ENCODE measurements at places on chromosomes 2 and 18.

GRCh38 chr18:3458378-3458777 lies 8.4 kb downstream of the TGIF1 start:
- DNase-seq: no peak

DNA sequence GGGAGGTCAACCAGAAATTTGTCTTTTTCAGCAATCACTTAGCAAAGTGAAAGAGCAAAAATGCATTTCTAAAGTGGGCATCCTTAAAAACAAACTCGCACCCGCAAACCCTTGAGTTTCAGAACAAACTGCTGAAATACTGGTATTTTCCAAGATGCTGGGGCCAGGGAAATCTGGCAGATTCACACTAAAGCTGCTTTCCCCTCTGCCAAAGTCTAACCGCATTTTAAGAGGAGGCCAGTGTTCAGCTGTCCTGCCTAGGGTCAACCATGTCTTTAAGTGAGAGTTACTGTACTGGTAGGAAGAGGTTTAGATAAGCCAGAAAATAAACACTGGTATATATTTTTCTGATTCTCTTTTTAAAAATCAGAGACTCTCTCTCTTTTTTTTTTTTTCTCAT lies 55.9 kb downstream of the ACVR1 start:
- DNase-seq: no peak

- no peak for DNase-seq
Measured at GRCh38 chr2:20650393-20650876, 463 bp downstream of the HS1BP3 start.

GRCh38 chr18:79911344-79912270 lies 39.8 kb downstream of the SLC66A2 start:
- DNase-seq: no peak

- no peak for DNase-seq
Measured at GRCh38 chr2:186136860-186137259, 349.2 kb upstream of the ZC3H15 start.

DNA sequence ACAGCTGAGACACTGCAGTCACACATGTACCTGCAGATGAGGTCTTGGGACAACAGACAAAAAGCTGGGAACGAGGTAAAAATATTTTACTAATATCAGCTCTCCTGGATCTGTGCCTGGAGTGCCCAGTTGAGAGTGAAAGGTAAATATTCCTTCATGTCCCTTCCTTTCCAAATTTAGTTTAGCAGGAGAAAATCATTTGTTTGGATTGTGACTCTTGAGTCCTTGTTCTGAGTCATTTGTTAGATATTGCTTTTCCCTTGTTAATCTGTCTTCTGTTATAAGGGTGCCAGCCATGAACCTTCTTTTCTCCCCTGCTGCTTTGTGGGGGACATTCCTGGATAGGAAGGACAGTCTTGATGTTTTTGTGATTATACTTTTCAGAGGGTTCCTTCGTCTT lies 329.2 kb downstream of the DSC3 start:
- no peak for DNase-seq

- DNase-seq: no peak
Measured at GRCh38 chr2:15348045-15348444, 213.1 kb downstream of the NBAS start.

DNA sequence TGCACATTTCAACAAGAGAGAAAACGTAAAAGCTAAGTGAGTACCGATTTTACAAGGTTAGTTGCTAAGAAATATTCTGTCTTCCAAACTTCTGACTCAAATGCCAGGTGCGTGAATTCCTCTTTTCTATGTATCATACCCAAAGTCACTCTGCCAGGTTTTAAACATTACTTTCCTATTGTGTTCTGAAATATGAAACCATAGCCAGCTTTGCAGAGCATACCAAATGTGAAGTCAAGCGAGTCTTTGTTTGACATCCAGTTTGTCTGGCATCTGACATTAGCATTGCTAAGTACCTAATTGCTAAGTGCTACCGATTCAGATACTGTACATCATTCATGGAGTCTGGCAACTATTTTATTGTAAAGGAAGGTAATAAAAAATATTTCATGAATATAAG lies 321.9 kb upstream of the GALNT5 start:
- DNase-seq: no peak

DNA sequence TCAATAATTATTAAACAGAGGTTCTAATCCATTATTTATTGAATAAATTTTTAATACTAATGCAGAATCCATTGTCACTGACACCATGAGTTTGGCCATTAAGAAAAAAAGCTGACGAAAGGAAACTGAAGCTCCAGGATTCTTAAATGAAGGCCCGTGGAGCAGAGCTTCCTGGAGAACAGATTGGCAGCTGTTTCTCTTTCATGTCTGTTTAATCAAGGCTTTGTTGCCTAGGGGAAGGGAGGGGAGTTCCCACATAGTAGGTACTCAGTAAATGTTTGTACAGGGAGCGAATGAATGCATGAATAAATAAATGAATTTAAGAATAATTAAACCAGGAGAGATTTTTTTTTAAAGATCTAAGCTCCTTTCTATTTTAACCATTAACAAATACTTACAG lies 315.1 kb upstream of the KLHL29 start:
- no peak for DNase-seq

GRCh38 chr2:224357098-224357901 lies 44.6 kb downstream of the FAM124B start:
- DNase-seq: no peak

DNA sequence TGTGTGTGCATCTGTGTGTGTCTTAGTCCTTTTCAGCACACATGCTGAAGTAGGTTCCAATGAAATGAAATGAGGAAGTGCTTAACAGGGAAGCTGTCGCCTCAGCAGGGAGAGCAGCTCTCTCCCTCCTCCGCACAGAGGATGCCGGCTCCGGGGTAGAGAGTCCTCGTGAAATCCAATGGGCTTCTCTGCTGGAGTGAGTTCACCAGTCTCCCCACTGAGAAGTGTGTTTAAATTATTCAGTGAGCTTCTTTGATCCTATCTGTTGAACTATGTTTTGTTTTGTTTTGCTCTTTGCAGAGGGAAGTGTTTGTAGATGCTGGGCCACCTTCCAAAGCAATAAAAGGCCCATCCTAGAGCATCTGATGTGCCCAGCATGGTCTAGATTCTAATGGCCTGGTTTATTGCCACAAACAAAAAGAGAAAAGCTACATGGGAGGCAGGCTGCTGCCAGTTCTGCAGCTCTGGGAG lies 6.7 kb downstream of the PPP1R7 start:
- DNase-seq: no peak

DNA sequence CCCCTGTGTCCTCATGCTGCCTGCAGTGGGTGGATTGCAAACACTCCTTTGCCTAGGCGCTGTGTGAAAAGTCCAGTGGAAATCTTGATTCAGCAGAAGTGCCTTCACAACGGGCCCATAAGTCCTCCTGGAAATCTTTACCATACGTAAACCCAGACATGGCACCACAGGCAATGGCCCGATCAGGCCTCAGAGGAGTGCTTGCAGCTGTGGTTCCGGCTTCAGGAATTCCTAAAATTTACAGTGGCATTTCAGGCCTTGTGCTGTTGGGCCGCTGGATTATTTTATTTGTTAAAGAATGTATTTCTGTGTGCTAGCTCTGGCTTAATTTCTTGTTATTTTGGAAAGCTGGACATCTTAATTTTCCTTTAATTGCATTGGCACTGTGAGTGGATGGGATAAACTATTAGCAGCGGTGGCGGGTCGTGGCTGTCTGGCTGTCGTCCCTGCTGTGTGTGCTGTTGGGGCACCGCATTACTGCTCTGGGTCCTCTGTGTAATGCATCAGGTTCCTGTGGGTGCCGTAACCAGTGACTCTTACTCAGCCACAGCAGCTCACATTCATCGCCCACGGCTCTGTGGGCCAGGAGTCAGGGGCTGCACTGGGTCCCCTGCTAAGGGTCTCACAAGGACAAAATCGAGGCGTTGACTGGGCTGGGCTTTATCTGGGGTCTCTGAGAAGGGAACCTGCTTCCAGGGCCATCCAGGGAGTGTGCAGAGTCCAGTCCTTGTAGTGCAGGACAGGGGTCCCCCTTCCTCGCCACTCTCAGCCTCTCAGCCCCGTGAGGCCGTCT lies 73.1 kb downstream of the RTP5 start:
- DNase-seq: no peak

- no peak for DNase-seq
Measured at GRCh38 chr2:64757126-64757525, 103.4 kb upstream of the SERTAD2 start.

DNA sequence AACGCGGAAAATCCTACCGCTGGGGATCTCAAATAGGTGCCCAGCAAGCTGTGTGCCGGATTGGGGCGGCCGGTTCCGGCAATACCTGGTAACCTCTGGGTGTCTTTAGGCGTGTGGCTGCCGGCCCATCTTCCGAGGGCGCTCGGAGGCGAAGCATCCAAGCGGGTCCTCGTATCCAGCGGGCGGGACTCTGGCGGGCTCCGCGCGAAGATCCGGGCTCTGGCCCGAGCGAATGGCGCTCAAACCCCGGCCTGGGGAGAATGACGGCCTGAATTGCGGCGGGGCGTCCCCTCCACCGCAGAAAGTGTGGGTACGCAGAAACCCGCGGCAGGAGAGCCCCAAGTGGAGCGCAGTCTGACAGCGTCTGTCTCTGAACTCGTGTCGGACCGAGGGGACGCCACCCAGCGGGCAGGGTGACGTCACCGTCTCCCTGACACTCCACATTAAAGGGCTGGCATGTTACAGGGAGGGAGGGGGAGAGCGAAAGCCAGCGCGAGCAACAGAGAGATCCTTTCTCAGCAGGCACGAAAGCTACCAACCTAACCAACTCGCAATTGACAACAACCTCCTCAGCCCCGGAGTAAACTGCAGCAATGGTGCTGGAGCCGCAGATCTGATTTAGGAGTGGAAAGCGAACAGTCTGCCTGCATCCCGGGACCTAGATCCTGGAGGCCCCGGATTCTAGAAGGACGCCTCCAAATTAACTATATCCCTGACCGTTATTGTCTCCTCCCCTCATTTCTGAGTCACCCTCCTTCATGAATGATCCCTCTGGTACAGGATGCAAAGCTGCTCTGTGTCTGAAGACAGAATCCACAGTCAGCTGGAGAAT lies at the start of gene SKOR2:
Gene SKOR2 (minus strand): TSS at position 372 of the 832 bp plus-strand sequence. CDS start 2,477 bp downstream, outside the sequence.
- no peak for DNase-seq

GRCh38 chr2:181036848-181037603 lies 56.6 kb downstream of the UBE2E3 start:
- DNase-seq: no peak

DNA sequence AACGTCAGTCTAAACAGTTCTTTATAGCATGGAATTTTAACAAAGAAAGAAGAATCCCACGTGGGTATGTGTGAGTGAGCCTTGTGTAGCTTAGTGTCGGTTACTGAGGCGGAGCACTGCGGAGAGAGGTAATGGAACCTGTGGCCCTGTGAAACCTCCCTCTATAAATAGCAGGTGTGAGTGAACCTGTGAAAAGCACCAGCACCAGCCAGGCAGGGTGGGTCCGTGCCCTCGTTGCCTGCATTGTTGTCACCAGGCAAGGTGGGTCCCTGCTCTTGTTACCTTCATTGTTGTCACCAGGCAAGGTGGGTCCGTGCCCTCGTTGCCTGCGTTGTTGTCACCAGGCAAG lies 4.7 kb downstream of the CTDP1 start:
- peak; percentile 58 for DNase-seq

DNA sequence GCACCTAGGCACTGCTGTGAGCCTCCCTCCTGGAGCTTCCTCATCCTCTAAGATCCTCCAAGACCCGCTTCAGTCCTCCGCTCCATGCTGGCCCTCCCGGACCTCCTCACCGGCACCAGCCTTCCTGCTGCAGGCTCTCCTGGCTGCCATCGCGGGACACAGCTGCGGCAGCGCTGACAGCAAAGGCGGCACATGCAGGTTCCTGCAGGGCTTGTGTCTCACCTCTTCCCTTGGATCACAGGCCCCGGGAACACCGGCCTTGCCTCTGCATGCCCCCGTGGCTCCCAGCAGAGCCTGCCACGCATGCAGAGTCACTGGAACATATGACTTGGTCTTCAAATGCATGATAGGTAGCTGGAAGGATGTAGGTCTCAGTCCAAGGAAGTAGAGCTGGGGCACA lies 67.2 kb downstream of the PTGR3 start:
- no peak for DNase-seq

GRCh38 chr18:74609535-74609934 lies 11.9 kb downstream of the ZNF407 start:
- no peak for DNase-seq

Measured in T-helper 2 cell (primary cell).